ENCODE measurements at places on chromosomes 7 and 10.

GRCh38 chr7:5872326-5872725, 8.3 kb upstream of the OCM start:
- DNase-seq = no peak

DNA sequence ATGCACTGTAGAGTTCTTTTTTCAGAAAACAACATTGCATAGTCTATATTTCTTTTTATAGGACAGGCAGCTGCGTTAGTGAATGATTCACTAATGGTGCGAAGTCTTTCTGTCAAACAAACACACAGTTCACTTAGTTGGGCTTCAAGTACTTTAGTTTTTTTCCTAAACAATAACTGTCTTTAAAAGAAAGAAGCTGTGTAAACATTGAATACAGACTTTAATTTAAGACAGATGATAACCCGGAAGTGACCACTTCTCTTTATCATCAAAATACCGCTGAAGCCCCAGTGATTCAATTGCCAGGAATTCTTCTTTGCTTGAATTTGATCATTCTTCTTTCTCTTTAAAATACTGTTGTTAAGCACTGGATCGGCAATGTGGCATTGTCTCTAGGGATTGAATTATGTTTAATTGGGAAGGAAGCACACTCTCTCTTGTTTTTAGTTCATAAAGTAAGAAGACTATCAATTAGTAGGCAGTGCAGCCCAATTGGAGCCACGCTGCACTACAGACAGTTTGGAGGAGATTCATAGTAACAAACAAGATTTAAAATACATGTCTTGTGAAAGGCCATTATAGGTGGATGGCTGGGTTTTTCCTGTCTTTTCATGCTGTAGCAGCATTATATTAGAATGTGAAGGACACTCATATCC, 30.4 kb downstream of the CNTNAP2 start:
- no peak for DNase-seq

GRCh38 chr7:50738932-50739331, 43.8 kb downstream of the GRB10 start:
- no peak for DNase-seq

DNA sequence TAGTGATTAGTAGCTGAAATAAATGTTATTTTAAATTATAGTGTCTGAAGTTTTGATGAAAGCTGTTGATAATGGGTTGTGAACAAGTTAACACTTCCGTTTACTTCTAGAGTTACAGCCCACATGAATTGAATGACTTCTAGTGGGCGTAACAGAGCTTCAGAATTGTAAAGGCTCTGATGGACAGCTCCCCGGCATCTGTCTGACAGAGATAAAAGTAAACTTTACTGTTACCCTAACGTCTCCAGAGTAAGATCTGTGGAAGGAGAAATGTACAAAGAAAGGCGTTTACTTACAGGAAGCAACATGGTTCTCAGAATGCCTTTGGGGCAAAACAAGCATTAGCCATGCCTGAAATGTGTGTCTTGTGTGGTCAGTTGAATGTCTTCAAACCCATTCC, 124.4 kb downstream of the ADARB2 start:
- no peak for DNase-seq

DNA sequence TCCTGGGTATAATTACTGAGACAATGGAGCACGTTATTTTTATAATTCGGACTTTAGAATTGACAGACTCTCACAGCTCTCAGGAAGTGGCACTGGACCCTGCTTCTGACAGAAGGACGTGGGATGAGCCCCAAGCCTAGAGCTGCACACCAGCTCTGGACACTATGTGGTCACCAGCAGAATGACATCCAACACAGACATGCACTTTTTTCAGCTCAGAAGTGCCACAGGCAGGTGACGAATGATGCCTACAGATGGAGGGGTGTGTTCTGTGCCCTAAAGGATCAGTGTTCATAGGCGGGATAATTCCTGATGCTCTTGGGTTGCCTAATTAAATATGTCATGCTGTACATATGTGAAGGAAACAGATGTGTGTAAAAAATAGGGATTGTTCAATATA, 87.9 kb downstream of the VIPR2 start:
- no peak for DNase-seq

GRCh38 chr7:36640682-36641081, 83.6 kb downstream of the AOAH start:
- no peak for DNase-seq

DNA sequence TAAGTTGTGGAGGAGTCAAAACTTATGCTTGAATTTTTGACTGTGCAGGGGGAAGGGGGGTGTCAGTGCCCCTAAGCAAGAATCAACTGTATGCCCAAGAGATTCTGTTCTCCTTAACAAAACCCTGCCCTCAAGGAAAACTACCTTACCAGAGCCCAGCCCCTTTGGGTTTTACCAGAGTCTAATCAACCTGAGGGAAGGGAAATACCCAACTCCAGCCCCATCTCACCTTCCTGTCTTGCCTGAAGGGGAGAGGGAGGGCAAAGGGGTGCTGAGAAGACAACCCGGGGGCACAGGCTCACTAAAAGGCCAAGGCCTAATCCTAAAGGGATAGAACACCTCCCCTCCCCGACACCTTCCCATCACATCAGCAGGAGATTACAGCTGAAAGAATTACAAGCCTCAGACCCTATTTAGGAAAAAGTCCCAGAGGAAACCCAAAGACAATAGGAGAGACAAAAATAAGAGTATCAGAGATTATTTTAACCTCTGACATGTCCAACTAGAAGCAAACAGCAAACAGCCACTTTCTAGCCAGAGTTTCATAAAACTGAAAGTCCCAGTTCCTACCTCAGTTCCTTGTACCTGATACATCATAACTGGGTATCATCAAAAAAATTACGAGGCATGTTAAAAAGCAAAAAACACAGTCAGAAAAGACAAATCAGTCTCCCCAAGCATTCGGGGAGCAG, 26.8 kb upstream of the C7orf33 start:
- no peak for DNase-seq

GRCh38 chr10:94747137-94747536, 15.3 kb upstream of the CYP2C19 start:
- DNase-seq = no peak

DNA sequence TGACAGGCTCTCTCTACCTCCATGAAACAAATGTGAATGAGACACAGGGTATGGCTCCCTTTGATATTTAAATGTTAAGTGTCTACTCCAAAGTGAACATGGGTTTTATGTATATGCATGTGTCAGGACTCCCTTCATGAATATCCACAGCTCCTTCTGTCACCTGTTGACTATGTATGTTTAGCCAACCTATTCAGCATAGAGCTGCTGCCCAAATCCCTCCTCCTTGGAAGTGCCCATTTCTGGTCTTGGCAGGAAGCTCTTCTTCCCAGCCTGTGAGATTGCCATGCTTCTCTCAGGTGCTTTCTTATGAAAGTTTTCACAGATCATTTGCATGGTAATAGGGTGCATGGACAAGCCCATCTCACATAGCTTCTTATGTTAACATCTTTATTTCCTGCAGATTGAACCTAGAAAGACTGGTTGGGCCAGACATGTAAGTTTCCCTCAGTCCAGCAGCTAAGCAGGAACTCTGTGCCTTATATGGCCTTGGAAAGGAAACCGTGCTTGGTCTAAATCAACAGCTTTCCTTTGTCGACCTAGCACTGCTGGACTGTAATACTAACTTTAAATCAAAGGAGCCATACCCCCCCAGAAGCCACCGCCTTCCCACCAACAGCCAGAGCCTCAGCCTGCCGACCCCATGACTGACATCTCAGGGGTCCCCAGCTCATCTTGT, 288.9 kb downstream of the ADARB2 start:
- no peak for DNase-seq

GRCh38 chr7:19707240-19707639, 1.6 kb downstream of the POLR1F start:
- no peak for DNase-seq

GRCh38 chr7:20797042-20797461, 10.4 kb upstream of the SP8 start:
- no peak for DNase-seq

DNA sequence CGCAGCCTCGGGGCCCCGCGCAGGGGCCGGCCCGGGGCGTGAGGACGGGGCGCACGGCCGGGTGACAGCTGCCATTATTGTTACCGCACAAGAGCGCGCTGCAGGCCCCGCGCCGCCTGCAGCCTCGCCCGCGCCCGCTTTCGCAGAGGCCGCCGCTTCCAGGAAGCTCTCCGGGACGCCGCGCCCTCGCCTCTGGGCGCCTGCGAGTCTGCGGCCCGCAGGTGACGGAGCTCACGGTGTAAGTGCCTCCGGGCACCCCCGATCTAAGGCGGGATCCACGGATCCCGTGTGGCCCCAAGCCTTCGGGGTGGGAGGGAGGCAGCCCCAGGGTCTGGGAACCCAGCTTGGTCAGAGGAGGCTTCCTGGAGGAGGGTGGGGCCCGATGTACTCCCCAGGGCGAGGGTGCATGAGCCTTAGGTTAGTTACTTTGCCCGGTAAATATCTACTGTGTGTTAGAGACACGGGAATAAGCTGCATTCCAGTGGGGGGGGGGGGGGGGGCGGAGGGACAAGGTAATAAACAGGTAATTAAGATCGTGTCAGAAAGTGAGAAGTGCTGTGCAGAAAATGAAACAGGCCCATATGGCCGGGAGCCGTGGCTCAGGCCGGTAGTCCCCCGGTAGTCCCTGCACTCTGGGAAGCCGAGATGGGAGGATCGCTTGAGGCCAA, 638 bp downstream of the IQCE start:
- DNase-seq = no peak

All from activated CD8-positive, alpha-beta memory T cell treated with anti-CD3 and anti-CD28 coated beads for 1 hour (primary cell).